ENCODE measurements at places on chromosomes 12 and 14.
A peak's percentile ranks its signal among the peaks of the same experiment; 100 is the strongest.

- DNase-seq = no peak
Observed at GRCh38 chr14:97594306-97594705, 797.1 kb downstream of the VRK1 start.

- DNase-seq = peak; percentile 34
Observed at GRCh38 chr12:7937833-7938506, 2.0 kb upstream of the SLC2A3 start.

- DNase-seq = no peak
Observed at GRCh38 chr12:10615532-10615931, 2.1 kb upstream of the MAGOHB start.

DNA sequence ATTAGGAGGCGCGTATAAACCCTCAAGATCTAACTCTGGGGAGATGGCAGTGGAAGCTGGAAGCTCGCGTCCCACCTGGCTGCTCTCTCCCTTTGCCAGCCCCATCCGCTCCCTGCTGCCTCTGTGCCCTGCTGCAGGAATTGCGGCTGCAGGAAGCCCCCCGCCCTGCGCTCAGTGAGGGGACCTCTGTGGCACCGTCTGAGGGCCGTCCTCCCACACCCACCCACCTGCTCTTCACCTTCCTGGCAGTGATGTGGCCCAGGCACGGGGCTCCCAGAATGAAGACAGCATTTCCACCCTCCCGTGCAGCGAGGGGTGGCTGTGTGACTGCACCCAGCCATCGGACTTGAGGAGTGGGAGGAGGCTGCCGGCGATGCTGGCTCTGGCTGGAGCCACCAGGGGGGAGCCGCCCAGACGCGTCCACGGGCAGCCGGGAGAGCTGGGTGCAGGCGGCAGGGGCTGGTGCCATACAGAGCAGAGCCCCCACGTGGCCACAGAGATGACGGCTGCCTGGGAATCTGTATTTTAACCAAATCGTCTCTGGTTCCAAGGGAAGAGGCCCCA lies 28.3 kb upstream of the GALNT9 start:
- DNase-seq = no peak

DNA sequence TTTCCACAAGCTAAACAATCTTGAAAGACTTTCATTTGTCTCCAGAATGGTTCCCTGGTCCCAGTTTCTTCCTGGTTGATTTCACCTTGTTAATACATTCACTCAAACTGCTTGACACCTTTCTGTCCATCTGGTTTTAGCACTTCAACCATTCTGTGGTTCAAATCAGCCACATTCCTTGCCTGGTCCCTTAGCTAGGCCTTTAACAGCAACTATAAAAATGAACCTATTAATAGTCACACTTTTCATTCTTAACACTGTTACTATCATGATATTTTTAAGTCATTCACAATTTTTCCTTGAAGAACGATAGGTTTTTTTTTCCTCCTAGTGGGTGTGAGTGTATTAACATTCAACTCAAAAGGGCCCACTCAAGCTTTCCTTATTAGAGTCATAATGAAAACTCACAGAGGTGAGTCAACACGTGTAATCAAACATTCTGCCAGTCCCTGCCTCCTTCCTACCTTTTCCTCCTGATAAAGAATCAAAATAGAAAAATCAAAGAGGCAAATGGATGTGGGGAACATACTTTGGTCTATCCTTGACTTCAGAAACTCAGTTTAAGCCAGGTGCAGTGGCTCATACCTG lies 34.4 kb upstream of the CCNT1 start:
- peak; percentile 28 for DNase-seq

- DNase-seq = peak; percentile 49
Observed at GRCh38 chr12:111298582-111299436, 70.1 kb downstream of the PHETA1 start.

DNA sequence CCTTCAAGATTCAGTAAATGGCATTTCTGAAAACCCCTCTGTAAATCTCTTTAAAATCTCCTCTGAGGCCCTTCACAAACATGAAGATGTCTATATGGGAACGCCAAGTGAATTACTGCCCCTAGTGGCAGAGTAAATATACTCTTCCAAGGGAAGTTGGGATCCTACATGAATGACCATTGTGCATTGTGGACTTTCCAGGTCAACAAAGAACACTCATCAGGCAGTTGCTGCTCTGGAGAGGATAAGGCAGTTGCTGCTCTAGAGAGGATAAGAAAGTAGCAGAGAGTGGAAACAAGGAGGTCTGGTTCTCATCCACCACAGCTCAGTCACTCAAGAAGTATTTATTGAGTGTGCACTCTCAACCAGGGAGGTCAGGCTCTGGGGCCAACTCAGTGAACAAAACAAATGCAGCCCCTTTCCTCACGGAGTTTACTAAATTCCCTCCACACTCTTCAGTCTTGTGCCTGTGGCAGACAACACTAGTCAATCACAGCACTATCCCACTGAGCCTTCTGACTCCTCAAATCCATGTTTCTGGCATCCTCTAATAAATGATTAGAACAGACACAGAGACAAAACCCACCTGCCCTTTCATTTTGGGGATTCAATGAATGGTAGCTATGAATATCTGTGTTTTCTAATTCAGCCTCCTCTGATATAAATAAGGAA lies 52.9 kb downstream of the SVOP start:
- no peak for DNase-seq

DNA sequence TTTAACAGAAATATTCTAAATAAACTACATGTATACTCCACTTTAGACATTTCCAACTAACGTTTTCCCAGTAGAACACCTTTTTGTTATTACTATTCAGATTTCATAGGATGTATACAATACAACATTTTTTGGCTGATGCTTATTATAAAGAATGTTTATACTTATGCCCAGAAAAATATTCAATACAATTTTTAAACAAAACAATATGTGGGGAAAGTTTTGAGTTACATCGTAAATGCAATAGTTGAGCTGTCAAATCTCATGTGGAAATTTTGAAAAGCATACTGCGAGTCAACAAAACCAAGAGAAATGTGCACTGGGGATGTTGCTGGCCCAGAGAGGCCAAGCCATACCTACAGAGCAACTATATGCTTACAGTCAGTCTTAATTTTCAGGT lies 18.2 kb upstream of the MON2 start:
- no peak for DNase-seq

DNA sequence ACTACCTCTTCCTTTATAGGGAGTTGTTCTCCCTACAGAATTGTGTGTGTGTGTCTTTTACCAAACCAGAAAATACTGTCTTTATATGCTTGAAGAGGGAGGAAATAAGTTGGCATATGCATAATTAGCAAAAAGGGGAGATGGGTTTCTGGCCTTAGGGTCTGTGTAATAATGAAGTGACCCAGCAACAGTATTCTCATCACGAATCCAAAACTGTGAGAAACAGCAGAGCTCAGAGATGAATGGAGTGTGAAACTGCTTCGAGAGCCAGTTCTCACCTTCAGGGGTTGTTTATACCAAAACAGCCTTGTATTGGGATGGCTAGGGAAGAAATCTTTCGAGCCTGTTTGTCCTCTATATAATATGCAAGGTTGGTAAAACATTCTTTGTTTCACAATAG lies 227.5 kb downstream of the MON2 start:
- no peak for DNase-seq

- no peak for DNase-seq
Observed at GRCh38 chr12:61999311-61999710, 260.9 kb upstream of the USP15 start.

DNA sequence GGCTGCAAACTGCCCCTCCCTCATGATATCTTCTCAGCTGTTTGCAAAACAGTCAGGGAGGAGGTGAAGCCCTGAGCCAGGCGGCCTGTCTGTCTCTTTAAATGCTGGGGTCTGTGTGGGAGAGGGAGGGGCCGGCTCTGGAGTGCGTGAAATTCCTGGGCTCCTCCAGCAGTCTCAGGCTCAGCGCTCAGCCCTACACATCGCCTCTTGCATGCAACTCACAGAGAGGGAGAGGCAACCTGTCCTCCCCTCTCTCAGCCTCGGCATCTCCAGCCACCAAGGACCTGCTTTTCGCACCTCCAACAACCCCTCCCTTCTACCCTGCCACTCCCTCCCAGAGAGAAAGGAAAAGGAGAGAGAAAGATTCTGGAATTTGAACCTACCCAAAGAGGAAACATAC lies at the start of gene NRXN3:
Gene NRXN3, plus strand, starts transcription at position 171 of the 400 bp plus-strand sequence. CDS start 72,721 bp downstream, outside the sequence.
- DNase-seq = no peak

GRCh38 chr12:55320201-55320600 lies 6.1 kb downstream of the OR6C1 start:
- no peak for DNase-seq

DNA sequence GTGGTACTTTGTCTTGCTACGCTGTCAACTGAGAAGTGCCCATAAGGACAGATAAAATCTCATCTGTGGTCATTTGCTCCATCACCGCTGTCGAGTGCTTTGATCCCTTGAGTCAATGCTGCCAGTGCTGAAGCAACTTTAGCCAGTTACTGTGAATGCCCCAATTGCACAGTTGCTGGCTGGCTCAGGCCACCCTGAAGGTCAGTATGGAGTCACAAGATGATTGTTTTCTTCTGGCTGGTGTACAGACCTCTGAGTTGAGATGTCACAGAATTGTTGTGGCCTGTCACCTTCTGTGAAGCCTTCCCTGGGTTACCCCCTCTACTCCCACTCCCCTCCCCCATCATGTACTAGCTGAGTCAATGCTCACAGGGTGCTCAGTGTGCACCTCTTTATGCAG lies 92.9 kb downstream of the PELI2 start:
- DNase-seq = no peak

DNA sequence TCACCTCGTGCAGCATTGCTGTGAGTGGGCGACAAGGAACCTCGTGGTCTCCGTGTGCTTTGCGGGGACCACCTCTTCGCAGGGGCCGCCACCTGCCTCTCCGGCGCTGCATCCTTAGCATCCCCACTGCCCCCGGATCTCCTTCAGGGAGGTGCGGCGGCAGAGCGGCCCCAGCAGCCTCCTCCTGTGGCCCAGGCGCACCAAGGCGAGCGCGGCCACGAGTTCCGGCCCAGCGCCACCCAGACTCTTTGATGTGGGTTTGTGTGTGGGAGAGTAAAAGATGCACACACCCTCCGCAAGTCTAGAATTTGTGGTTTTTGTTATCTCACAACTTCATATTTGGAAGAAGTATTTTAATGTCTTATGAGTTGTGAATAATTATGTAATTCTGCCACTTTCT lies 118.8 kb upstream of the DIO3 start:
- DNase-seq = peak; percentile 70

GRCh38 chr12:100164153-100164704 lies 21.6 kb upstream of the BLTP3B start:
- no peak for DNase-seq

DNA sequence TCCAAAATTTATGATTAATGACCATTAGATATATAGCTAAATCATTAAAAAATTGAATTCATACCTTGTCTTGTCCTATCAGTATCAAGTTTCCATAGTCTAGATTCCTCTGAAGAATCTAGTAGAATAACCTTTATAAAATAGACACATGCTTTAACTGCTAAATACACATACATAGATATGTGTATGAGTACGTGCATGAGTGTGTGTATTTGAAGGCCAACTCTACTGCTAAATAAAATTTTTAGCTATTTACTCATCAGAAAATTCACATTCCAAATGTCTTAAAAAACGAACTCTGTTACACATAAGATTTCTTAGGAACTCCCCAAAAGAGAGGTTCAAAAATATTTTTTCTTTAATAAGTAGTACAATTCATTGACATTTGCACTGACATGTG lies 233.0 kb downstream of the SSPN start:
- DNase-seq = no peak

DNA sequence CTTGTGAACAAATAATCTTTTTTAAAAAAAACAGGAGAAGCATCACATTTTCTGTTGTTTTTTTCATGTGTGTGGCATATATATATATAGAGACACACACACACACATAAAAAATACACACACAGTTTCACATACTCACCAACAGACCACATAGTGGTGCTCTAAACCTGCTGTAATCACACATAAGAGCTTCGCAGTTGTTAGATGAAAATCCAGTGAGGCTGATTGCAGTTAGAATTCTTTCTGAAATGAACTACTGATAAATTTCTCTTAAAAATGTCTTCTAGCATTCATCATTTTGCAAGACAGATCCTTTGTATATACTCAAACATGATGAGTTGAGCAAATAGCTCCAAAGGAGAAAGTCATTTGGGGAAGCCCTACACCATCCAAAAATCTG lies 434.3 kb upstream of the STXBP6 start:
- DNase-seq = no peak

- no peak for DNase-seq
Observed at GRCh38 chr12:45705404-45705803, 24.1 kb upstream of the ARID2 start.

DNA sequence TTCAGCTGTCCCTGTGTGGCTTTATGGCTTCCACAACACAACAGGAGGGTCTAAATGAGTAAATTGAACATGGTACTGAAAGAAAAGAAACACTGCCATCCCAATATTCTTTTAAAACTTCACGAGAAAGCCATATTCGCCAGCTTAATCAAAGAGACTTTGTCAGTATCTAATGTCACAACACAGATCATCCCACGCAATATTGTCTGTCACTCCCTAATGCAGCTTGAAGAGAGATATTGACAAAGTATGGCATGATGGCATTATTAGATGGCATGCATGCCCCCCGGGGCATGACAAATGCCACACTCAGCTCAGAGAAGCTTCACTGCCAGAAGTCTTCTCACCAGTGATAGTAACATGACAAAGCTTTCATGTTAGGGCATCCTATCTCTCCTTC lies 197.8 kb downstream of the TTC8 start:
- no peak for DNase-seq

DNA sequence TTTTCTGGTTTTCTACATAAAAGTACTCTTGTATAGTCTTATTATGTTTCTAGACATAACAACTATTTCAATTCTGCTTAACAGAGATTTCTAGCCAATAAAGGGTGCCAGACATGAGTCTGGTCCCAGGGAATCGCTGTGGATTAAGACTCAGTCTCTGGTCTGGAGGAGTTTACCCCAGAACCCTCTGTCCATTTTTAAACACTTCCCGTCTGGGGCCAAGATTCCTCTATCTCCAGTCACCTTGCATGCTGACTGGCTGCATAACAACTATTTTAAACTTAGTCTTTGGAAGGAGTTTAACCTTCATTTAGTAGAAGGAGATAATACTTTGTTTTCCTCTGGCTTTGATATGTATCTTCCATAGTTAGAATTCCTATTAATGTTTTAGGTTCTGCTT lies 163.1 kb upstream of the IFNG-AS1 start:
- DNase-seq = no peak

DNA sequence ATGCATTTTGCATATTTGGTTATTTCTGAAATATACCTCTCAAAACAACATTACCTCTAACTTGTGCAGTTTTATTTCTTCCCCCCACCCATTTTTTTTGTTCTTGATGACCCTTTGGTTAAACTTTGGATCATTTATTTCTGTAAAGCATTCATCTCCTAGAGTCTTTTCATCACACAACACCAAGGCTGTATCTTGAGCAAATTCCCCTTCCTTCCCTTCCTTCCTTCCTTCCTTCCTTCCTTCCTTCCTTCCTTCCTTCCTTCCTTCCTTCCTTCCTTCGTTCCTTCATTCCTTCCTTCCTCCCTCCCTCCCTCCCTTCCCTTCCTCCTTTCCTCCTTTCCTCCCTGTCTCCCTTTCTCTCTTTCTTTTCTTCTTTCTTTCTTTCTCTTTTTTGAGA lies 43.8 kb upstream of the PPP1R12A start:
- no peak for DNase-seq

- no peak for DNase-seq
Observed at GRCh38 chr14:99544991-99545390, 59.0 kb downstream of the CCDC85C start.

Data from activated T-cell treated with anti-CD3 and anti-CD28 coated beads, Interleukin-2, amount 50 U/mL, for 72 hours (primary cell).